ENCODE measurements at places on chromosomes 6 and 20. TPM values are rescaled to one million over a fixed set of nuclear protein-coding genes. Genes with fewer than 3 reads are reported as not detected.

The HTR1B gene
- not detected for total RNA-seq

- no peak for DNase-seq
Observed at GRCh38 chr6:39686976-39687375, 38.2 kb downstream of the KIF6 start.

DNA sequence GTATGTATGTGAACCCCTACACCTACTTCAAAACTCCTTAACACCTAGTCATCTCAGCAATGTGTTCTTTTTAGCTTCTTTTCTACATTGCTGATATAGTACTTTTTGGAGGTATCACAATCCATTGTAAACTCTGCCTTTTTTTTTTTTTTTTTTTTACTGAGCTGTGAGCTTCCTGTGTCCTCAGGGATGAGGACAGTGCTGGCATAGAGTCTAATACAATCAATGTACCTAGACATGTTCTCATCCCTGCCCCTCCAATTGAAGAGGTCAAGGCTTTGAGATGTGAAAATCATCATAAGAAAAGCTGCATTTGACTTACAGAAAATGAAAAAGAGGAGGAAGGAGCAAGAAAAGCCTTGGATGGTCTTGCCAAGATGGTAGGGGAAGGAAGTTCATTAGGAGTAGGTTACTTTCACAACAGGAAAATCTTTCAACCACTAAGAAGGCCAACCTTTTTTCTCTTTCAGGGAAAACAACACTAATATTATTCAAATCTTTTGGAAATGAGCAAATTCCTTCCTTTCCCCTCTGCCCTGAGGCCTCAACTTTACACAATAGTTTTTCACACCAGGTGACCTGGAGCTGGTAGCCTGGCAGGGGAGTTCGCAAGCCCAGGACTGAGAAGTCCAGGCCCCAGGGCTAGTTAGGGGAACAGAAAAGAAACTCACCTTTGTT, 2.8 kb upstream of the JARID2 start:
- DNase-seq = no peak

DNA sequence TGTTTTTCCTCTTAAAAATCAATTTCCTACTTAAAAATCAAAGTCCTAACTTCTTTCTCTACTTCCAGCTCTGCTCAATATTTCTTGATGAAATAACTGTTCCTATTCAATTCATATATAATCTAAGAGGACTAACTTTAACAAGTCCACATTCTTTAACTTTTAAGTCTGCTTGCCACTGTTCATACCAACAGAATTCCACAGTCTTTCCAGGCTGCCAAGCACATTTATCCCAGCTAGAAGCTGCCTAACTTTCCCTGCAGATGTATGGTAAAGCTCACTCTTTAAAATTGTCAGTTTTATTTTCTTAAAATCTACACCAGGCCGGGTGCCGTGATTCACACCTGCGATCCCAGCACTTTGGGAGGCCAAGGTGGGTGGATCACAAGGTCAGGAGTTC, 11.5 kb downstream of the CALHM6 start:
- DNase-seq = no peak

- no peak for DNase-seq
Observed at GRCh38 chr20:45323731-45324130, 15.6 kb upstream of the MATN4 start.

- DNase-seq = no peak
Observed at GRCh38 chr6:12051861-12052368, 39.8 kb downstream of the HIVEP1 start.

- peak; percentile 90 for DNase-seq
Observed at GRCh38 chr6:90222724-90223198, 73.9 kb downstream of the BACH2 start.

GRCh38 chr6:37244430-37245310, 12.9 kb upstream of the TBC1D22B start:
- DNase-seq = peak; percentile 84

- DNase-seq = no peak
Observed at GRCh38 chr6:51129043-51129442, 310.4 kb downstream of the TFAP2B start.

The AIF1 gene
- total RNA-seq = not detected

DNA sequence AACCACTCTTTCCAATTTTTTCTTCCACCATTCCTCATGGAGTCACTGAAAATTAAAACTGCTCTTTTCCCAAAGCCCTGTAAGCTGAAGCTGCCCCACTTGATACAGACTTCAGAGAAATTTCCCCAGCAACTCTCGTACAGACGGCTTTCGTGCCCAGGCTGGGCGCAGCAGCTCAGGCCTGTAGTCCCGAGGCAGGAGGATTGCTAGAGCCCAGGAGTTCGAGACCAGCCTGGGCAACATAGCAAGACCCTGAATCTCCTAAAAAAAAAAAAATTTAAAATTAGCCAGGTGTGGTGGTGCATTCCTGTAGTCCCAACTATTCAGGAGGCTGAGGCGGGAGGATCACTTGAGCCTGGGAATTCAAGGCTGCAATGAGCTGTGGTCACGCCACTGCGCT, 6.6 kb downstream of the PPDPF start:
- no peak for DNase-seq

GRCh38 chr6:25089442-25089841, 153.7 kb upstream of the RIPOR2 start:
- peak; percentile 41 for DNase-seq

Measured in HT1080 (cell line).